ENCODE measurements at places on chromosomes 12 and 14.

DNA sequence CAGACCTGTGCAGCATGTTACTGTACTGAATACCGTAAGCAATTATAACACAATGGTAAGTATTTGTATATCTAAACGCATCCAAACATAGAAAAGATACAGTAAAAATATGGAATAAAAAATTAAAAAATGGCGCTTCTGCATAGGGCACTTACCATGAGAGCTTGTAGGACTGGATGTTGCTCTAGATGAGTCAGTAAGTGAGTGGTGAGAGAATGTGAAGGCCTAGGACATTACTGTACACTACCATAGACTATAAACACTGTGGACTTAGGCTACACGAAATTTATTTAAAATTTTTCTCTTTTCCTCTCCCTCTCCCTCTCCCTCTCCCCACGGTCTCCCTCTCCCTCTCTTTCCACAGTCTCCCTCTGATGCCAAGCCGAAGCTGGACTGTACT is 194.5 kb upstream of the CDKN3 start:
- no peak for DNase-seq

GRCh38 chr12:60263161-60263560 is 667.3 kb downstream of the SLC16A7 start:
- peak; percentile 58 for DNase-seq

- no peak for DNase-seq
Observed at GRCh38 chr12:77044721-77045120, 20.6 kb downstream of the E2F7 start.

DNA sequence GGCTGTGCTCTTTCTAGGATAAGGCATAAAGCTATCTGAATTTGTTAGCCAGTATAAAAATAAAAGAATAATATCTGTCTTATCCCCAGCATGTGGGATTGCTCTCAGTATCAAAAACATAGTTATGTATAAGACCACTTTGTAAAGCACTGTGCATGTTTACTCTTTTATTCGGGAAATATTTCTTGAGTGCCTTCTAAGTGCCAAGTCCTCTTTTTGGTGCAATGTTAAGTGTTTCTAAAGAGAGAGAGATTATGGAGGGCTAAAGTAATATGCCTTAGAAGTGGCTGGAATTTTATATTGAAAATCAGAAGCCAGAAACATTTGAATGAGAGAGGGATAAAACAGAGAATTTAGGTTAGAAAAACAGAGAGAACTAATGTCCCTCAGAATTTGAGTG is 212.0 kb downstream of the ALG10B start:
- DNase-seq = no peak

- peak; percentile 82 for DNase-seq
Observed at GRCh38 chr14:22653012-22653621, 9.0 kb upstream of the OR6J1 start.

GRCh38 chr14:22227084-22227483 is 361.9 kb downstream of the DAD1 start:
- no peak for DNase-seq

GRCh38 chr12:19332196-19332595 is 107.1 kb upstream of the AEBP2 start:
- DNase-seq = no peak

GRCh38 chr12:105825141-105825540 is 313.6 kb downstream of the NUAK1 start:
- DNase-seq = no peak

- no peak for DNase-seq
Observed at GRCh38 chr14:100159865-100160533, 554 bp upstream of the DEGS2 start.

GRCh38 chr12:57055824-57056223 is 5.9 kb upstream of the MYO1A start:
- no peak for DNase-seq

GRCh38 chr14:102055181-102055901 is 31.5 kb downstream of the HSP90AA1 start:
- DNase-seq = peak; percentile 68

GRCh38 chr14:49479432-49479831 is 106.7 kb downstream of the RPS29 start:
- no peak for DNase-seq

GRCh38 chr14:88825078-88825458 is 617 bp downstream of the TTC8 start:
- DNase-seq = no peak

GRCh38 chr14:27660683-27661082 is 1062.8 kb upstream of the NOVA1 start:
- DNase-seq = no peak

DNA sequence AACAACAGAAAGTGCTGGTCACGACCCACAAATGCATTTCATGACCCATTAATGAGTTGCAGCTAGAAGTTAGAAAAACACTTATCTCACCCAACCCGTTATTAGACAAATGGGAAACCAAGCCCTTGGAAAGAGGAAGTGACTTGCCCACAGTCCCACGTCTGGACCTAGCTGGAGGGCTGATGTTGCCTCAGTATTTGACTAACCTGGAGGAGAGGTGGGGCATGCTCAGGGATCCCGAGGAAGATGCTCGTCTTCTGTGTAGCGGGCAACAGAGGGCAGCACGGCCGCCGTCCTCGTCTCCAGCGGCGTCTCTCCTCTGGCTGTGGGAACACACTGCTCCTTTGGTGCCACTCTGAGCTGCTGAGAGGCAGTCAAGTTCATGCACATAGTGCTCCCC is 12.7 kb downstream of the CCND2 start:
- DNase-seq = no peak

- DNase-seq = no peak
Observed at GRCh38 chr12:57188090-57188425, 28.5 kb upstream of the NXPH4 start.

GRCh38 chr12:106292339-106292738 is 10.2 kb upstream of the TCP11L2 start:
- DNase-seq = no peak

DNA sequence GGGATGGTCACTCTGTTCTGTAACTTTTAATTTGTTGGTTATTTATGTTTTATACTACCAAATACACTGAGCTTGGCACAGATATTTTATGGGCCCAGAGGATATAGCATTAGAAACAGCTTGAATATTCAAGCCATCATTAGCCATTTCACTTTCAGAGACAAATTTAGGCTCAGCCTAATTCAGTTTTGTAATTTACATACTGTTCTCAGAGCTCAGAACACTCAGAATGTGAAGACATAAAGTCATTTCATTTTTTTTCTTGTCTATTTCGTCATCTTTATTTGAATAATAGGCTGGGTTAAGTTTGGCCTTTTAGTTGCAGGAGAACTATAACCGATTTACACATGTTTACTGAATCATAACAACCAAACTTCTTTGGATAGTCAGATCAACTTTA is 361.7 kb downstream of the SNAPC1 start:
- no peak for DNase-seq

DNA sequence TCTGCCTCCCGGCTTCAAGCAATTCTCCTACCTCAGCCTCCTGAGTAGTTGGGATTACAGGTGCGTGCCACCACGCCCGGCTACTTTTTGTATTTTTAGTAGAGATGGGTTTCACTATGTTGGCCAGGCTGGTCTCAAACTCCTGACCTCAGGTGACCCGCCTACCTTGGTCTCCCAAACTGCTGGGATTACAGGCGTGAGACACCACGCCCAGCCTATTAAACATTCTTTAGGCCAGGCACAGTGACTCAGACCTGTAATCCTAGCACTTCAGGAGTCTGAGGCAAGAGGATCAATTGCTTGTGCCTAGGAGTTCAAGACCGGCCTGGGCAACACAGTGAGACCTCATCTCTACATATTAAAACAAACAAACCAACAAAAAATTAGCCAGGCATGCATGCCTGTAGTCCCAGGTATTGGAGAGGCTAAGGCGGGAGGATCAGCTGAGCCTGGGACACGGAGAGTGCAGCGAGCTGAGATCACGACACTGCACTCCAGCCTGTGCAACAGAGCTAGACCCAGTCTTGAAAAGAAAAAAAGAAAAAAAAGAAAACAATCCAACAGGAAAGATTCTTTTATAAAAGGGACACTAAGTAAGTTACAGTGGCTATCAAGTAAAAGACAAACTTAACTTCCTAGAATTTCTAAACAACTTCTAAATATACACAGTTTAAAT is 70.2 kb downstream of the HECTD1 start:
- no peak for DNase-seq

GRCh38 chr12:113933201-113933786 is 32.8 kb downstream of the RBM19 start:
- DNase-seq = peak; percentile 76

DNA sequence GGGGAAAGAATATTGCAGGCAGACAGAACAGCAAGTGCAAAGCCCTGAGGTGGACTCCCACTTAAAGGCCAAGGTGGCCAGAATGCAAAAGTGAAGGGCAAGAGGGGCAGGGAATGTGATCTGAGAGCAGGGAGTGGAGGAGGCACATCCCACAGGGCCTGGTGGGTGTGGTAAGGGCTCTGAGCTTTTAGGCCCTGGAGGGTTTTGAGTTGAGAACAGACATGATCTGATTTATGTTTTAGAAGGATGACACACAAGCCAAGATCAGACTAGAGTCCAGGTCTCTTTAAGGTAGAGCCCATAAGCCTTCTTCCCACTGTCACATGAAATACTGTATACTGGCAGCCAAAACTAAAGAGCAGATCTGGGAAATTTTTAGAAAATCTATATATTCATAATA is 162.5 kb downstream of the SLC38A4 start:
- no peak for DNase-seq

DNA sequence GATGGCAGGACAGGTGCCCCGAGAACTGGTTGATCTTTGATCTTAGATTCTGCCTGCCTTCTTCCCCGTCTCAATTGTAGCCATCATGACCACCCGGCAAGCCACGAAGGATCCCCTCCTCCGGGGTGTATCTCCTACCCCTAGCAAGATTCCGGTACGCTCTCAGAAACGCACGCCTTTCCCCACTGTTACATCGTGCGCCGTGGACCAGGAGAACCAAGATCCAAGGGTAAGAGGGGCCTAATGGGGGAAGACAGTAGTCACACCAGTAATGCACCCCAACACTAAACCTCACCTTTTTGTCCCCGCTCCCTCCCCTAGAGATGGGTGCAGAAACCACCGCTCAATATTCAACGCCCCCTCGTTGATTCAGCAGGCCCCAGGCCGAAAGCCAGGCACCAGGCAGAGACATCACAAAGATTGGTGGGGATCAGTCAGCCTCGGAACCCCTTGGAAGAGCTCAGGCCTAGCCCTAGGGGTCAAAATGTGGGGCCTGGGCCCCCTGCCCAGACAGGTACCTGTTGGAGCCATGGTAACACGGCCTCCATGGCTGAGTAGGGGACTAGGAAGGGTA is 556 bp downstream of the TROAP start:
- no peak for DNase-seq

DNA sequence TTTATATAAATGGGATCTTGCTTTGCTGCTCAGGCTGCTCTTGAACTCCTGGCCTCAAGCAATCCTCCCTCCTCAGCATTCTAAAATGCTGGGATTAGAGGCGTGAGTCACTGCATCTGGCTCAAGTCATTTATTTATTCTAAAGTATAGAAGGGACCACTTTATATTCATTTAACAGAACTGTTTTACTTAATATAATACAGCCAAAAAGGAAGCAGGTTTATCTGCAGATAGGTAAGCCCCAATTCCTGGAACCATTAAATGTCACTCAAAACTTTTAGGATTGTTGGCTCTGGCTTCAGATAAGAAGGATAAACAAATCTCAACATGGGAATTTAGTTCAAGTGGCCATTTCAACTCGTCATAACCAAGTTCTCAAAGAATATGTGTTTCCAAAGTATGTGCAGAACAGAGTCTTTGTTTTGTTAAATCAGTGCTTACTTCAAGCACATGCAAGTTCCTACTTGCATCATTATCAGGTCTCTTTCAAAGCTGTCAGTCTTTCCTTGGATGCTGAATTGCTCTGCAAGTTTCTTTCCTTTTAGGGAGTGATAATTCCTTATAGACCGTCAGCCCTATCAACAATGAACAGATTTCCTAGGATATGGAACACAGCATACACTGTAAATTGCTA is 60.4 kb downstream of the KITLG start:
- DNase-seq = peak; percentile 15

- DNase-seq = no peak
Observed at GRCh38 chr12:54134850-54135249, 53.9 kb downstream of the SMUG1 start.

GRCh38 chr14:34325493-34325892 is 136.5 kb downstream of the SPTSSA start:
- no peak for DNase-seq

DNA sequence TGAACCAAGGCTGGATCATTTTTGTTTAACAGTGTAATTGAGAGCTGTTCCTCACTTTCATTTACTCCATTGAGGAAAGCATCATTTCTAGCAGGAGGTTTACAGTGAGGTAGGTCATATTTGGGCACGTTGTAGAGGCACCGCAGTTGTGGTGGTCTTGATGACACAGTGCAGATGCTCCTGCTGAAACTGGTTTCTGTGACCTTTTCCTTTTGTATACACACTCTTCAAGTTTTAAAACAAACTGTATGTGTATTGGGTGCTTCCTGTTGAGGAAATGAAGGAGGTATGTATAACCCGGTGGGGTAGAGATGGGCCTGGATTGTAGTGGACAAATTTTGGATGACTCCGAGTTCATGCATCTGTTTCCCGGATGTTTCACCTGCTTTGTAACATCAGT is 456.3 kb upstream of the RGS6 start:
- no peak for DNase-seq

- peak; percentile 58 for DNase-seq
Observed at GRCh38 chr12:117671734-117672133, 297.1 kb downstream of the KSR2 start.

GRCh38 chr12:126189856-126190255 is 1124.6 kb downstream of the AACS start:
- no peak for DNase-seq

DNA sequence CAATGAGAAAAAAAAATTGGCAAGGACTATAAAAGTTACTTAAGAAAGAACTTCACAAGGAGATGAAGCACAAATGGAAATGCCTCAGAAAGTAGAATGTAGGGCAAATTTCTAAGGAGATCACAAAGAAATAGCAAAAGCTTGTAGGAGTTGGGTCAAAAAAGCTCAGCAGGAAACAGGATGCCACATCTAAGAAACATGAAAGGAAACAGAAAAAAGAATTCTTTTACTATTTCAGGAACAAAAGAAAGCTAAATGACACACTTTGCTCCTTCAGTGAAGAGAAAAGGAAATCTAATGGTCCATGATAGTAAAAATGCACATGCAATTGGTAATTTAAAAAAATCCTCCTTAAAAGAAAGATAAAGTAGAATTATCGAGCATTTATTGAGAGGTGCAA is 452.1 kb upstream of the GARIN6 start:
- no peak for DNase-seq

GRCh38 chr12:63919756-63920155 is 75.3 kb downstream of the SRGAP1 start:
- peak; percentile 67 for DNase-seq

DNA sequence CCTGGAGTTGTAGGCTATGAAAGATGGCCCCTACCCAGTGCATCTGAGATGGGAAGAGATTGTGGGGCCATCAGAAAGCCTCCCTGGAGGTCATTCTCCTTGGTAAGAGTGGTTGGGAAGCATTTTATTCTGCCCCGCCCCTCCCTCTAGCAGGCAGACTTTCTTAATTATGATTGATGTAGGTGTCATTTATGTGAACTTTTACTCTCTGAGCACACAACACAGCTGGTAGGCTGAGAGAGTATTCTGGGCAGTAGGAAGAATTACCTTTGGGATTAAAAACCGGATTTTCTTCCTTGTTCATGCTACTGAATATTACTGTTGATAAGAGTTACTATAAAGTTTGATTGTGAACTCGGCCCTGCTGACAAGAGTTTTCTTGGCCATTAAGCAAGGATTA is 266.8 kb downstream of the TTC6 start:
- DNase-seq = no peak
